DMS 273 treated with DMSO at 0.1 percent for 48 hours (cell line): ENCODE measurements at places on chromosomes 16 and 17.

DNA sequence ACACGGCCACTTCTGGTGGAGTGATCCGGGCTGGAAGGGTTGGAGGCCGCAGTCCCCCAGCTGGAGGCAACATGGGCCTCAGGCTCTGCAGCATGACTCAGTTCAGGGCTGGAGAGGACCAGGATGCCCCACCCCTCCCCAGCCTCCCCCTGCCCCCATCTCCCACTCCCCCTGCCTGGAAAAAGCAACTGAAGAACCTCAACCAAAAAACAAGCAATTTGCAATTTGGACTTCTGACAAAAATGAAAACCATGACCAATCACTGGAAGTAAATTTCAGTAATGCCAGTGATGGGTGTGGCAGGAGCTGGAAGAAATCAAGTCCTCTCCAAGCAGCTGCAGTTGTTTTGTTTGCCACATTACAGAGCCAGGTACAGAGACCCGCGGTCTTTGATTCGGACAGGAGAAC, 6.6 kb upstream of the MIF4GD start:
- DNase-seq, result no peak

DNA sequence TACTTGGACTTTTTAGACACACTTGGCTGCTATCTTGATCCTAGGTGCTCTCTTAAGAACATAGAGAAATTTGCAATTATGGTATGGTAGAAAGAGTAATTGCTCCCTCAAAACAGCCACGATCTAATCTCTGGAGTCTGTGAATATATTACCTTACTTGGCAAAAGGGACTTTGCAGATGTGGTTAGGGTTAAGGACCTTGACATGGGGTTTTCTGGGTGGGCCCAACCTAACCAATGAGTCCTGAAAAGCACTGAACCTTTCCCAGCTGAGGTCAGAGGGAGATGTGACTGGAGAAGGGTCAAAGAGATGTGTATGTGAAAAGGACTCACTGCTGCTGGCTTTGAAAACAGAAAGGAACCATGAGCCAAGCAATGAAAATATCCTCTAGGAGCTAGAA, 26.7 kb upstream of the MED13 start:
- DNase-seq, result no peak

DNA sequence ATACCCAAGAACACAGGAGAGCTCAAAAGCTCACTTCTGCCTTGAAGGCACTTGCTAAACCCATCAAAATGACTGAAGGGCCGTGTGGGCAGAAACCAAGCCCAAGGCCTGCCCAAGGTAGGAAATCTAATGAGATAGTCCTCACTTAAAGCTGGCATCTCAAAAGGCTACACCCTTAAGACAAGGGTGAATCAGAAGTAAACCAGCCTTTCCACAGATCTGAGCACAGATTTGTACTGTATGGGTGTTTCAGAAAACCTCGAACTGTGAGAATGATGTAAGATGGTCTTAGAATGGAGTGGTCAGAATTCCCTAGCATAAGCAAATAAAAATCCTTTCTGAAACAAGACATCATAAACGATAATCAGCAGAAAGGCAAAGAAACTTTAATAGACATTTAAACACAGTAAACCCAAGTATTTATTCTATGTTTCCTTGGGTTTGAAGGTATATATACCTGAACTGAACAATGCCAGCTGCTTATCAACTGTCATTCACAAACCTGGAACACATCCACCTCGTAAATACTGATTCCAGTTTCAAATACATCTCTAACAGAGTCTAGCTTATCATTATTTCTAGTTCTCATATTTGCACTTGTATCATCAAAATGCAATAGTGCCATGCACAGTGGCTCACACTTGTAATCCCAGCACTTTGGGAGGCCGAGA, 37.8 kb downstream of the GLG1 start:
- no peak for DNase-seq

DNA sequence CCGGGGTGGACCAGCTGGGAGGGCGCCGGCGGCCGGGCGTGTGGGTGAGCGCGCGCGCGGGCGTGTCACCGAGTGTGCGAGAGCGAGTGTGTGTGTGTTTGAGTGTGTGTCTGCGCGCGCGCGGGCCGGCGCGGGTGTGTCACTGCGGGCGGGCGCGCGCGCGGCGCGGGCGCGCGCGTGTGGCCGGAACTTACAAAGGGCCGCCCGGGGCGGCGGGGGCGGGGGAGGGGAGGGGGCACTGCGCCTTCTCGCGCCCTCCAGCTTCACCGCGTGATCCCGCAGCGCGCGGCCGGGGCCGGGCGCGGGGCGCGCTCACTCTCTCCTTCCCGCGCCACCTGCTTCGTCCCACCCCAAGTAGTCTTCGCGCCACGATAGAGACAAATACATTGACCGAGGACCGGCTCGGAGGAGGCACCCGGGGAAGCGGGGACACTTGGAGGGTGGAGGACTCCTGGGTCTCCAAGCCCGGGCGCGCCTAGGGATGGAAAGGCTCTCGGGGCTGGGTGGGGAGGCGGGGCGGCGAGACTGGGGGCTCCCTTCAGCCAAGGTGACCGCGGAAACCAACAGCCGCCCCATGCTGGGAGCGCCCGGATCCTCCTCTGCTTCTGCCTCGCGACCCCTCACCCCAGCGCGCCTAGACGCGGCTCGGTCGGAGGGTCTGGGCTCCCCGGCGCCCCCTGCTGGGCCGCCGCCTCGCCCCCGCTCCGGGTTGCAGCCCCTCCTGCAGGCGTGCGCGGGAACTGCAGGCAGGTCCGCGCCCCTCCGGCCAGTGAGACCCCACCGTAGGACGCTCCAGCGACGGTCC, at the start of gene SRCIN1:
Gene SRCIN1, minus strand, starts transcription at position 112 of the 805 bp plus-strand sequence. CDS start 247 bp downstream, outside the sequence.
- no peak for DNase-seq

DNA sequence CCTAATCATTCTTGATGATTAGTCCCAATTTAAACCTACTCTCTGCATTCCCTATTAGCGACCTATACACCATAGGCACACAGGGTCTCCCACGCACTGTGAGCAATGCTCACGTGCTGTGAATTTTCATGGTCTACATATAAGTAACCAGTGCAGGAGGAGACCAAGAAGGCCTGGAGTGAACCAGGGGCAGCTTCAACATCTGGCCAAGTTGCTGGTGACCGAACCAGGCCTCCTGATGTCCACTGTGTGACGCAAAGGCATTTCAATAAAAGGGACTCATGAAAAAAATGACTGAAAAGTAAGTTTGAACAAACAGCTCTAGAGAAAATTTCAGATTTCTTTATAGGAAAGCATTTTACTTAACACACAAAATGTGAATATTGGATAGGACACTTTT, 107.0 kb downstream of the ZFHX3 start:
- DNase-seq, result no peak

GRCh38 chr17:13405080-13405479, 196.6 kb downstream of the HS3ST3A1 start:
- DNase-seq, result no peak

DNA sequence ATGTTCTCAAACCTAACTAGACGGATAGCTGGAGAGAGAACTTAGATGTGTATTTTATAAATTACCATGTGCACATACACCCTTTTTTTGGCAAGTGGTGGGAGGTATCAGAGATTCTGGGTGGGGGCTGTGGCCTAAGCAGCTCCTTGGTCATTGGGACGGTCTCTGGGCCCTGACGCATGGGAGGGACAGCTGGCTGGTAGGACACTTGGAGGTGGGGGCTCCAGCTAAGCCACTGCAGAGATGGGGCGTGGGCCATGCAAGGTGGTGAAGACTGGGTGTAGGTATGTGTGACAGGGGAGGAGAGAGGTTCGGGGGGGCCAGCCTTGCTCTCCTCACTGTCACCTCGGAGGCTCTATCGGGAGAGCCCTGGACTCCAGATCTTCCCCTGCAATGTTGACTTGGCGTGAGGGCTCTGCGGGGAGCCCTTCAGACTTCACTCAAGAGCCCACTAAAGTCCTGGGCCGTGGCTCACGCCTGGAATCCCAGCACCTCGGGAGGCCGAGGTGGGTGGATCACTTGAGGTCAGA, 17.1 kb downstream of the C1QTNF1 start:
- DNase-seq, result no peak

GRCh38 chr16:79329166-79329521, 271.4 kb downstream of the MAF start:
- DNase-seq, result no peak

GRCh38 chr17:9647014-9647413, 1.7 kb downstream of the USP43 start:
- no peak for DNase-seq
